Kidney epithelial cell (primary cell): ENCODE measurements at places on chromosomes 6 and 20.

- DNase-seq = no peak
These were observed at the start of gene ANGPT4 for GRCh38 chr20:916125-916799. ANGPT4 (minus strand) TSS chr20:916334; CDS start chr20:916214, 120 bp downstream.

- no peak for DNase-seq
These were observed 80.0 kb upstream of the TOP1 start for GRCh38 chr20:40948465-40949267.

- no peak for DNase-seq
These were observed 9.6 kb downstream of the ZBTB2 start for GRCh38 chr6:151381722-151382121.

DNA sequence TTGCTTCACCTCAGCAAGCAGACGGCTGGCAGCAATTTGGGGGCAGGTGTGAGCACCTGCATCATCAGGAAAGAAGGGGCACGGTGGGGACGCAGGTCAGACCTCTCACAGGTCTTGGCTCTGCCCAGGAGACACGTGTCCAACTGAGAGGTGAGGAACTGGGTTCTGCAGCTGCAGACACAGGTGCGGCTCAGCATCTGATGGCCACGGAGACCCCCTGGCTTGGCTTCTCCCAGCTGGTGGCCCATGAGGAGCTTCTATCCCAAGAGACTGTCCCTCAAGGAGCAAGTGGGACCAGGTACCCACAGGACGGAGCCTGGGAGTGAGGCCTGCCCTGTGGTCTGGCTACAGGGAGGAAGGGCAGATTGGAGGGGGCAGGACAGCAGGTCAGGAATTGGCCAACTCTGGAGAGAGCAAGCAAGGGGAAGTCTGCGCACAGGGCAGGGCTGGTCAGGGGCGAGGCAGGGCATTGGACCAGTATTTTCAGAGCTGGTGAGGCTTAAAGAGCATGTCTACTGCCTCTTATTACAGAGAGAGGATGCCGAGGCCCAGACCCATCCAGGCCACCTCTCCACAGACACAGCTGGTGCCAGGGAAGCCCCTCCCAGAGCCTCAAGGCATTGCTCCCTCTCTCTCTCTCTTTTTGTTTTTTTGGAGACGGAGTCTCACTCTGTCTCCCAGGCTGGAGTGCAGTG lies 4.2 kb downstream of the STMN3 start:
- no peak for DNase-seq

GRCh38 chr20:62233684-62234083 lies 4.6 kb upstream of the OSBPL2 start:
- no peak for DNase-seq

DNA sequence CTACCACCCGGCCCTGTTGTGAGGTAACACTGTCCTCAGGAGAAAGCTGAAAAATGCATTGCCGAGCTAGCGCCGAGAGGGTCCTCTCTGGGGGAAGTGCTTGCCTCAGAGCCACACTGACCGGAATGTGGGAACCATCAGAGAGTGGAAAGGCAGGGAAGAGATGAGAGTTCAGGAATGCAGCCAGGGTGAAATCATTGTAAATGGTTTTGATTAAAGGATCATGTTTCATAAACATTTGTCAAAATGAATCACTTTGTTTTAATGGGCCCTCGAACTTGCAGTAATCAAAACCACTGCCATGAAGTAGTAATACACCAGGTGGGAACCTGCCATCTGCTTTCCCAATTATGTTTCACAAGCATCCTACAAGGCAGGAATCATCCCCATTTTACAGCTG lies 16.9 kb upstream of the IL17F start:
- DNase-seq = no peak

DNA sequence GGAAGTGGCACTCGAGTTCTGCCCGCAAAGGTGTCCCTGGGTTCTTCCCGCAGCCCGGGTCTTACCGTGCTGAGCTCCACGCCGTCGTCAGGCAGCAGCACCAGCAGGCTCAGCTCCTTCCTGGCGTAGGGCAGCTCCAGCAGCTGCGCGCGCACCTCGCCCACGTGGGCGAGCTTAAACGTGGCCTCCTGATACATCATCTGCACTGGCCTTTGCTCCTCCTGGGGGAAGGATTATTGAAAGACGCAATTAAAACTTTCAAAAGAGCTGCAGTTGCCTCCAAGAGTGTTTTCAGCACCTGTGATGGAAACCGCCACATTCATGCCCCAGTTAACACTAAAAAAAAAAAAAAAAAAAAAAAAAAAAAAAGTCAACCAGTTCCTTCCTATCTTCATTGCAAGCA lies 11.3 kb downstream of the SERPINB9 start:
- no peak for DNase-seq

DNA sequence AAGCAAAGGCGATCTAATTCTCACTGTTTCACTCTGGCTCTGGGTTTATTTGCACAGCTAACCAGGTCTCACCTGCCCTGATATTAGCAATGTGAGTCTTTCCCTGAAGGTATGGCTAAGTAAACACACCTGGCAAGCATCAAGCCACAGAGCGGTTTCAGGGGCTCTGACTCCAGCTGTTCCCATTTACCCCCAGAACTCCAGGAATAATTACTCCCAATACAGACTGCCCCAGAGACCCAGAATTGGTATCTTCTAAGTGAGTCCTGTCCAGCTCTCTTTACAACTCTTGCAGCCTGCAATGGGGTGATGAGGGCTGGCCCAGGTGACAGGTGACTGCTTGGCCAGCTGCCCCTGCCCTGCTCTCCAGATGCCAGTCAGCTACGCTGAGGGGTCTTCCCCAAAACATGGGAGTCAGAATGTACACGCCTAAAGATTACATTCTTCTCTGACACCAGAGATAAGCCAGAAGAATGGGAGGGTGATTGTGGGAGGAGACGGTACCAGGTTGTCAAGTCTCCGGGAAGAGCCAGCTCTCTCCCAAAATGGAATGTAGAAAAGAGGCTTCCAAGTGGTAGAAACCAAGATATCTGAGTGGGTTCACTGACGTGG lies 4.9 kb upstream of the LRRN4 start:
- no peak for DNase-seq

GRCh38 chr6:134956032-134956431 lies 6.1 kb upstream of the ALDH8A1 start:
- DNase-seq = no peak

- DNase-seq = no peak
These were observed 17.6 kb downstream of the CD109 start for GRCh38 chr6:73713426-73714147.

- DNase-seq = no peak
These were observed 20.2 kb upstream of the RALGAPA2 start for GRCh38 chr20:20732641-20733040.

DNA sequence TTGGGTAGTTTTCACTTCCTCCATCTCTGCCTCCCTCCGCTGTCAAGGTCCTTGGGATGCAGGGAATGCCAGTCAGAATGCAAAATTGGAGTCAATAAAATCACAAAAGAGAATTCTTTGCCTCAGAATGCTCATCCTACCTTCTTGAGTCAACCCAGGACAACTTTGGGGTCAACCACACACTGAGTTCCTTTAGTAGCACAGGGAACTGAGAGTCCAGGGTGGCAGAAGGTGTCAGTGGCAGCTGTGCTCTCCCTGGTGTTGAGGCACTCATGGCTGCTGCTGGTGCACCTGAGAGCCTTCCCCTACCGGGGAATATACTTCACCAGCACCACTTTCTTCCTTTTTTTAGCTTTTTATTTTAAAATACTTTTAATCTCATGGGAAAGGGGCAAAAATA lies 829 bp upstream of the NOTCH4 start:
- DNase-seq = no peak
